ENCODE measurements at places on chromosomes 7 and 10. TPM values are rescaled to one million over a fixed set of nuclear protein-coding genes. Genes with fewer than 3 reads are reported as not detected.
A peak's percentile ranks its signal among the peaks of the same experiment; 100 is the strongest.

Gene SFTPA1
- not detected for polyA plus RNA-seq

Gene SORCS1
- 0.03 TPM for polyA plus RNA-seq

Gene PKD2L1
- polyA plus RNA-seq, result not detected

Gene MKX
- 0.07 TPM for polyA plus RNA-seq

Gene LRRD1
- polyA plus RNA-seq, result 0.08 TPM

Gene STEAP4
- polyA plus RNA-seq, result 7.2 TPM

- peaks cover 28% of the 10 kb centered on the region for H3K4me1 ChIP-seq
- H3K27me3 ChIP-seq, result no peaks in the 10 kb centered on the region
- no peaks in the 10 kb centered on the region for H3K36me3 ChIP-seq
- peak within 1 kb of the TSS; percentile 92 for H3K4me3 ChIP-seq
- peak; percentile 94 for DNase-seq
Observed at GRCh38 chr10:22316286-22317075, at the start of gene COMMD3. Gene COMMD3, plus strand, starts transcription at chr10:22316388. Its CDS starts 30 bp downstream, at chr10:22316418.

- H3K4me3 ChIP-seq, result no peak overlapping the region
- H3K4me1 ChIP-seq, result no peaks in the 10 kb centered on the region
- no peak for DNase-seq
Observed at GRCh38 chr10:127832501-127832900, 60.2 kb downstream of the CLRN3 start.

- H3K4me3 ChIP-seq, result no peak overlapping the region
- H3K4me1 ChIP-seq, result no peaks in the 10 kb centered on the region
- DNase-seq, result no peak
- no peak overlapping the region for H3K27ac ChIP-seq
- H3K27me3 ChIP-seq, result no peaks in the 10 kb centered on the region
Observed at GRCh38 chr7:37823557-37823956, 24.8 kb upstream of the NME8 start.

- DNase-seq, result no peak
- peak overlapping the region; percentile 83 for H3K4me3 ChIP-seq
- H3K27ac ChIP-seq, result peak overlapping the region; percentile 94
- H3K27me3 ChIP-seq, result no peaks in the 10 kb centered on the region
- peaks cover 58% of the 10 kb centered on the region for H3K4me1 ChIP-seq
Observed at GRCh38 chr10:129956286-129956670, 7.8 kb downstream of the EBF3 start.

DNA sequence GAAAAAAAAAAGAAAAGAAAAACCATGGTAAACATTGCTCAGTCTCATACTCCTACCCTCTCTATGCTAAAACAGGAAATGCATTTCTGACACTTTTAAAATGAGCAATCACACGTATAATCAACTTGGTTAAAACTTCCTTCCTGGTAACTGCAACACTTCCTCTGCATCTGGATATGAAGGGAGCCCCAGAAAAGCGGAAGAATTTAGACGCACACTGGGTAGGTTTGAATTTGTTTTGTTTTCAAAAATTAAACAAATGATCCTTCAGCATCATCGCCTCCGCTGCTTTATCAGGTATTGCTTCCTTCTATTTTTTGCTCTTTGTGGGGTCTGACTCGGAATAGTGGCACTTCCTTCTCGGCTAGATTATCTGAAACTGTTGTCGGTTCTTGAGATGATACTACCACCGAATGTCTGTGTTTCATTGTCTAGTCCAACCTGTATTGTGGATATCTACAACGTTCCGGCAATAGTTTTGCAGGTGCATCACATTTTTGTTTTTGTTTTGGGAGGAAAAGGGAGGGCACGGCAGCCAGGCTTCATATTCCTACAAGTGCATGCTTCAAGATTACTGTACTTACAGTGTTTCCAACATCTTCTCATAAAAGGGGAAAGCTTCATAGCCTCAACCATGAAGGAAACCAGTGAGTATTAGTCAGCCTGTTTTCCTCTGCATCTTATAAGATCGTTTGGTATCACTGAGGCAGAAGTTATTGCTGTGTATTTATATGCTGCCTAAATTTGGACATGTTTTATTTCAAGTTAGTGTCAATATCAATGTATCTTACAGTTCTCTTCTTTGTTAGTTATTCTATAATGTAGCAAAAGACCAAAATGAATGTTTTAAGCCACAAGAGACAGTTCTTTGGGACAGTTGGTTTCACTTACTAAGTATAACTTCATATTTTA, at the start of gene PIK3CG:
Gene PIK3CG (plus strand): TSS at position 153 of the 912 bp plus-strand sequence. CDS start 2,280 bp downstream, outside the sequence.
- H3K4me3 ChIP-seq, result peak within 1 kb of the TSS; percentile 49
- H3K27me3 ChIP-seq, result no peaks in the 10 kb centered on the region
- no peak within 1 kb of the TSS for H3K27ac ChIP-seq
- H3K36me3 ChIP-seq, result no peaks in the 10 kb centered on the region
- DNase-seq, result no peak
- no peaks in the 10 kb centered on the region for H3K4me1 ChIP-seq

- H3K4me3 ChIP-seq, result no peak overlapping the region
- DNase-seq, result no peak
- no peaks in the 10 kb centered on the region for H3K36me3 ChIP-seq
- H3K27ac ChIP-seq, result no peak overlapping the region
- H3K27me3 ChIP-seq, result peaks cover 5% of the 10 kb centered on the region
- H3K4me1 ChIP-seq, result no peaks in the 10 kb centered on the region
Observed at GRCh38 chr7:150858236-150859197, 6.2 kb downstream of the AOC1 start.

- no peak overlapping the region for H3K27ac ChIP-seq
- H3K36me3 ChIP-seq, result no peaks in the 10 kb centered on the region
- no peaks in the 10 kb centered on the region for H3K27me3 ChIP-seq
- no peaks in the 10 kb centered on the region for H3K4me1 ChIP-seq
- H3K4me3 ChIP-seq, result no peak overlapping the region
Observed at GRCh38 chr7:134823400-134823799, 44.0 kb downstream of the CALD1 start.

DNA sequence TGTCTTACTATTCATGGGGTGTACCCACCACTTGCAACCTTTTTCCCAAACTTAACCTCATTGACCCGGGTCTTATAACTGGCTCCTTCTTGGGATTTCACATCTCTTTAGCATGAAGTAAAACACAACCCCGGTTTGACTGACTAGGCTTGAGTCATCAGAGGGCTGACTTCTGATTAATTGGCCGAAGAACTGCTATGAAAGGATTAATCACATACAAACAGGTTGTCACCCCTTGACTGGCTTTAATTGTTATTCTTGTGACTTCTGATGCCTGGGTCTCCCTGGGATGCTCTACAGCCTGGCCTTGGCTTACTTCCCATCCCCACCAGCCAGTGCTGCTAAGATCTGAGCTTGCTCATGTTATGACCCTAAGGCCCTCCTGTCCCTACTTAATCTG, 8.8 kb upstream of the CRPPA start:
- H3K27me3 ChIP-seq, result no peaks in the 10 kb centered on the region
- DNase-seq, result no peak
- H3K4me1 ChIP-seq, result no peaks in the 10 kb centered on the region
- no peaks in the 10 kb centered on the region for H3K36me3 ChIP-seq
- no peak overlapping the region for H3K4me3 ChIP-seq

DNA sequence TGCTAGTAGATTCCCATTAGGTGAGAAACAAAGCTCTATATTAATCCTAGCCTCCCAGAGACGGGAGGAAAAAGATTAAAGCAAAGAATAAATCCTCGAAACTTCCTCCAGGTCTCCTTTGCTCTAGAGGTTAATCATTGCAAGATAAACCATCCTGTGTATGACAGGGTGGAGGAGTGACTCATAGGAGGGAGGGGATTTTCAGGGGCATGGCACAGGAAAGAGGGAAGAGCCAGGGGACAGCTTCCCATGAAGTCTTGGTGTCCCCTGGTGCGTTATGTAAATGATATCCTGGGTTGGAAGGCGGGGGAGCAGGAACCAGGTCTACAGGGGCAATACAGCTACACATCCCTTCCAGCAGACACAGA, 780 bp downstream of the CYP3A5 start:
- no peak for DNase-seq
- H3K4me3 ChIP-seq, result no peak overlapping the region
- H3K27me3 ChIP-seq, result no peaks in the 10 kb centered on the region
- H3K4me1 ChIP-seq, result peaks cover 13% of the 10 kb centered on the region
- H3K36me3 ChIP-seq, result no peaks in the 10 kb centered on the region

GRCh38 chr7:73851410-73852338, 9.3 kb upstream of the TMEM270 start:
- DNase-seq, result no peak
- H3K4me3 ChIP-seq, result no peak overlapping the region
- no peaks in the 10 kb centered on the region for H3K27me3 ChIP-seq
- H3K27ac ChIP-seq, result peak overlapping the region; percentile 67
- H3K36me3 ChIP-seq, result no peaks in the 10 kb centered on the region
- peaks cover 8% of the 10 kb centered on the region for H3K4me1 ChIP-seq

DNA sequence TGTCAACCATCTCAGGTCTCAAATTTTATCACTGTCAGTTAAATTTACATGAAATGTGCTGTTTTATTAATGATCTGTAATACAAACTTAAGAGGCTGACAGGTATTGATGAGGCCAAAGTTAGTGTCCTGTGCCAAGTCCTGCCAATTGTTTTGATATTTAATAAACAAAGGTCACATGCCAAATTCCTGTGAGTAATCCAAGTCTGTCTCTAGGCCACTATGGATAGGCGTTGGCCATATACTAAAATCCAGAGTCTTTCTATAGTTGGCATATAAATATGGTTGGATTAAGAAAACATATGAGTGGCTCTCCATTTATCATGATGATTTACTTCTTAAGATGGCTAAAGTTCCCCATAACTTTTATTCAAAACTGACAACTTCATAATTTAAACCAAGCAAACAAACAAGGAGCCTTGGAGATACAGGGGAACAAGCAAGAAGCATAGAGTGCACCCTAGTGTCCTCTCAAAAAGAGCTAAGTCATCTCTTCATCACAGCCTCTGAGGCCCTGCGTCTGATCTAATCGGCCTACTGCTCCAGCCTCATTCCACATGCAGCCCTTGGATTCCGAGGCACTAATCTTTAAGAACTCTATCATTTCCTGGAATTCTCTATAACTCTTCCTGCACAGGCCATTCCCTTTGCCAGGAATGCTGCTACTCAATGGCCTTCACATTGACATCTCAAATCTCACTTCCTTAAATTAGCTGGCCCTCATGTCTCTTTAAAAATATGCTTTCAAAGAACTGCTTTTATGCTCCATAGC, 32.7 kb upstream of the NRCAM start:
- no peaks in the 10 kb centered on the region for H3K27me3 ChIP-seq
- no peak for DNase-seq
- no peak overlapping the region for H3K4me3 ChIP-seq
- no peaks in the 10 kb centered on the region for H3K36me3 ChIP-seq
- H3K27ac ChIP-seq, result no peak overlapping the region
- H3K4me1 ChIP-seq, result no peaks in the 10 kb centered on the region

DNA sequence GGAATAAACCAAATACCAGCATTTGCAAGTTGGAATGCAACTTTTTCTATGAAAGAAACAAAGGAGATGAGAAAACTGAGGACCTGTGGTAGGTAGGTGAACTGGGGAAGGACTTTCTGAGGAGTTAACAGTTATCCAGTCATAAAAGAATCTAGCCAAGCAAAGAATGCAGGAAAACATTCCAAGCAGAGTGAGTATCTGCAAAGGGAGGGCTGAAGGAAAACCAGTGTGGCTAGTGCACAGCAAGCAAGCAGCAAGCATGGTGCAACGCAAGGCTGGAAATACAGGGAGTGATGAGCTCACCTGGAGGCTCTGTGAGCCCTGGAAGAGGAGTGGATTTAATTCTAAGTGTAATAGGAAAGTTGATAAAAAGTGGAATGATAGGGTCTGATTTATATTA, 44.0 kb downstream of the RTKN2 start:
- H3K36me3 ChIP-seq, result no peaks in the 10 kb centered on the region
- DNase-seq, result no peak
- H3K4me1 ChIP-seq, result no peaks in the 10 kb centered on the region
- no peak overlapping the region for H3K27ac ChIP-seq
- no peak overlapping the region for H3K4me3 ChIP-seq

GRCh38 chr10:45457487-45457886, 83.5 kb downstream of the ALOX5 start:
- no peak for DNase-seq
- peaks cover 13% of the 10 kb centered on the region for H3K4me1 ChIP-seq
- H3K27me3 ChIP-seq, result no peaks in the 10 kb centered on the region
- H3K4me3 ChIP-seq, result no peak overlapping the region
- H3K27ac ChIP-seq, result no peak overlapping the region

DNA sequence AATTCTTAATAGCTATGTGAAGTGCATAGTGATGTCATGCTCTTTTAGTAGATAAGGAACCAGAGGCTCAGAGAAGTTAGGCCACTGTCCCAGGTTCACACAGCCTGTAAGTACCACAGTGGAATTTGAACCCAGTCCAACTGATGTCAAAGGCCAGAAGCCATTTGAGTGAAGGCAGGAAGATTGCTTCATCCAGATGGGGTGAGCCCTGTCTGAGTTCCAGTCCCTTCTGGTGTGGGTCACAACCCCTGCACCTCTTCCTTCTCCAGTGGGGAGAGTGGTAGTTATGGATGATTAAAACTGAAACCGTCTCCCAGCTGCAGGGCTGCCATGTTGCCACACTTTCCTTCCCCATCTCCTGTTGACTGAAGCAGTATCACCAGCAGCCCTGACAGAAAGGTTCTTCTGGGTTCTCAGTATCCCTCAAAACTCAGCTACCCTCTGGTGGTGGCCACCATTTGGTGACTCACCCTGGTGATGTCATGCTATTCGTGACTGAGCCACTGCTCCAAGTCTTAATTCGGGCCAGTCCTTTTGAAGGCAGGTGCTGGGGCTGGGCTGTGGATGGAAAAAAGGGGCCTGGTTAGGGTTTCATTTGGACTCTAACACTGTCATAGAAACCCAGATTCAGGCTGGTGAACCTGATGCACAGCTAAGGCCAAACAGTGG, 1.5 kb upstream of the C10orf95 start:
- no peak for DNase-seq
- H3K27ac ChIP-seq, result peak overlapping the region; percentile 82
- H3K4me3 ChIP-seq, result no peak overlapping the region
- H3K27me3 ChIP-seq, result no peaks in the 10 kb centered on the region
- H3K4me1 ChIP-seq, result peaks cover 30% of the 10 kb centered on the region

- H3K4me3 ChIP-seq, result no peak overlapping the region
- no peak overlapping the region for H3K27ac ChIP-seq
Observed at GRCh38 chr10:44937196-44938005, 22.2 kb upstream of the RASSF4 start.

GRCh38 chr10:52447931-52448353, 133.9 kb downstream of the DKK1 start:
- H3K4me3 ChIP-seq, result no peak overlapping the region
- no peak overlapping the region for H3K27ac ChIP-seq
- DNase-seq, result no peak
- no peaks in the 10 kb centered on the region for H3K4me1 ChIP-seq

- H3K27me3 ChIP-seq, result no peaks in the 10 kb centered on the region
- peak overlapping the region; percentile 84 for H3K27ac ChIP-seq
- DNase-seq, result no peak
- H3K4me3 ChIP-seq, result peak overlapping the region; percentile 16
- H3K36me3 ChIP-seq, result no peaks in the 10 kb centered on the region
Observed at GRCh38 chr10:44334621-44335184, 50.2 kb downstream of the CXCL12 start.

DNA sequence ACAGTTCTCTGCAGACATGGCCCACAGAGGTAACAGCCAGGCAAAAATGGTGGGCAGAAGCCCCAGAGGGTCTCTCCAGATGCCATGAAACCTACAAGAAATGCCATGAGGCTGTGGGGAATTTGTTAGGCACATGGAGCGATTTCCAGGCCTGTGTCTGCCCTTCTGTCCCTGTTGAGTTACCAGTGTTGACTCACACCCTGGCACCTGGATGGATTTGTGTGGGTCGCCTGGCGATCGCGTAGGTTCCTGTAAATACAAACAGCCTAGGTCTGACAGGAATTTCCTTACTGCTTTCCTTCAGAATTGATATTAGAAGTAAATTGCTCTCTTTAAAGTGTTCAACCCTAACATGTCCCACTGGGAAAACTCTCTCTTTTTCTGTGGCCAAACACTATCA, 164.9 kb upstream of the EEPD1 start:
- peak overlapping the region; percentile 60 for H3K27ac ChIP-seq
- H3K27me3 ChIP-seq, result no peaks in the 10 kb centered on the region
- H3K4me1 ChIP-seq, result peaks cover 19% of the 10 kb centered on the region

All from psoas muscle (tissue), 8 donors.